ENCODE measurements at places on chromosomes 6 and 20.

DNA sequence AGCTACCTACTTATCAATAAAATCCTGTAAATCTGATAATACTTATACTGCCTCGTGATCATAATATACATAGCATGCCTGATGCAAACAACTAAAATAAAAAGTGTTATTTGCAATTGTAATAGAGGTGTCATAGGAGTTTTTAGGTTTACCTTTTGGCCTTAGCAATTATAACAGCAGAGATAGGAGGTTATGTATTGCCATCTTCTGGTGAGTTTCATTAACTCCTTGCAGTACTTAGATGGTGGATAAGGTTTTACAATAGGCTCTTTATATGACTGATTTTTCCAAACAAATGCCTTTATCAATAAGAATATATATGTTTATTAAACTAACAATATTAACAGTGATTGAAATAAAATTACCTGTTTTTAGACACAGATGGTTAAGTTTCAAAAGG lies 27.8 kb upstream of the MYCT1 start:
- peak; percentile 35 for DNase-seq

GRCh38 chr6:149965194-149966020 lies 1.7 kb downstream of the ULBP1 start:
- peak; percentile 32 for DNase-seq

DNA sequence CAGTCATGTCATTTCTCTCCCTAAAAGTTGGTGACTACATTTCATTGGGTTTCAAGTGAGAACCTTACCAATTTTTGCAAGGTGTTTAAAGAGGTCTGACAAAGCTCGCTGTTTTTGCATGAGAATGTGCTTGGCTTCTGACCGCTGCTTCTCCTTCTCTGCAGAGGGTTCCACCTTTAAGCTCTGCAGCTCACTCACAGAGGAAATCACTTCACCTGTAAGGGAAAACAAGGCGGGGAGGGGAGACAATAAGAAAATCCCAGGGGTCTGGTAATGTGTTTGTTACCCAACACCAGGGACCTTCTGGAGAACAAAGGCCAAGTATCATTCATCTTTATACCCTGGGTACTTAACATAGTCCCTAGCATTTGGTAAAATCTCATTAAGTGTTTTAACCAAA lies 40.0 kb upstream of the LYRM2 start:
- no peak for DNase-seq

GRCh38 chr6:108250240-108250866 lies 10.5 kb downstream of the SNX3 start:
- no peak for DNase-seq

DNA sequence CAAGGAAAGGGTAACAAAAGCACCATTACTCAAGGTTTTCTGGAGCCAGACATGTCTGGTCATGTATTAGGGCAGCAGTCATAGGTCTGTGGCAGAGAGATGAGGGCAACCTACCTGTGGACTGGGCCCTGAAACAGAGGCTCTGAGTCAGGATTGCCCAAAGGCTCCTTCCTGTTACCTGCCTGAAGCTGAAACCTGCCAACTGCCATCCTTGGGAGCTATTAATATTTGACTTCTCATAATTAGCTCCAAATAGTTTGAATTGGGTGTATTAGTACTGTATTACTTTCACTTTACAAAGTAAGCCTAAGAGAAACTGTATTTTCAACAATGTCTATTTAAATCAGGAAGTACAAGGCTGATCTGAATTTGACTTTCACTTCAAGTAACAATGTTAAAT lies 72.0 kb upstream of the TBX18 start:
- no peak for DNase-seq

DNA sequence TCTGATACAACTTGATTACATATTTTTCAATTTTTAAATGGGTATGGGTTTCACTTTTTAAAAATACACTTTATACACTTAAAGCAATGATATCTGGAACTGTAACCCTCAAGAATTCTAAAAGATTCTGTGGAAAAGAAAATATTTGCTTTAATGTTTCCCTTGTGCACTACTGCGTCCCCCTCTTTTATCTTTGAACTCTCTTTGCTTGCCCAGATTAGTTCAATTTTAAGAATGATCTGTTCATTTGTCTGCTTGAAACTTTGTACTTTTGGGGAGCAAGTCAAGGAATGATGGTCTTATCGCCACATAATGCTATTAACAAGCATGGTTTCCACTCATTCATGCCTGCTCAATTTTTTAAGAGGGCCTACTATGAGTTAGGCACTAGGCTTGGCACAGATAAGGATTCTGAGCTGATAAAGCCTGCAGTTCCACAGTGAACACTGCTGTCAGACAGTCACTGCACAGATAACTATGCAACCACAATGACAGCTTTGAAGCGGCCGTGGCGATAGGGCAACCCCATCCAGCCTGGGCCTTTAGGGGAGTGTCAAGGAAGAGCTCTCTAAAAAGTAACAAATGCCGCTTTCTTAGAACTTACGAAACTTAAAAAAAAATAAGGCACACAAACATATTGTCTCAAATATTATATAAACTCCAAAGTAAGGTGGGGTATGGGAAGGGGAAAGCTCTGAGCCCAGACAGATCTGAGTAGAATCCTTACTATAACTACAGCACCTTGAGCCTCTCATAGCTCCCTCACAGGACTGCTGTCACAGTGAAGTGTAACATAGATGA lies 29.7 kb downstream of the FYN start:
- DNase-seq = no peak

GRCh38 chr6:157134402-157135047 lies 188.8 kb downstream of the TMEM242 start:
- DNase-seq = no peak

DNA sequence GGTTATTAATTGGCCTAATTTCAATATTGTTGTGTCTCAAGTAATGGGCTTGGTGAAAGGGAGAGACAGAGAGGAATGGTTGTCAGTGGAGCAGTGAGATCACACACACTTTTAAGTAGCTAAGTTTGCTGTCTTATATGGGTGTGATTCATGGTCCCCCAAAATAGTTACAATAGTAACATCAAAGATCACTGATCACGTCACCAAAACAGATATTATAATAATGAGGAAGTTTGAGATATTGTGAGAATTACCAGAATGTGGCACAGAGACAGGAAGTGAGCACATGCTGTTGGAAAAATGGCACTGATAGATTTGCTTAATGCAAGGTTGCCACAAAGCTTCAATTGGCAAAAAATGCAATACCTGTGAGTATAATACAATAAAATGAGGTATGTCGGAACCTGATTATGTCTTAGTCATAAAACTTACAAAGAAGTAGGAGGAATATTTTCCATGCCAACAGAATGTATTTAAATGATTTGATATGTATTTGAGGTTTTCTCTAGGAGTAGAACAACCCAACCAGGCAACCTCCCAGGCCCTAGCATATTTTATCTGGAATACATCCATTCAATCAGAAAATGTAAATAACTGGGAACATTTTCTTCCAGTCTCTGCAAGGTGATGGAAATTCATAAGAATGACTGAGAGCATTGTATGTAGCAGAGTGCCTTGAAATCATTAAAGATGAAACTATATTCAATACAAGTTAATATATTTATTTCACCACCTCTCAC lies 167.8 kb downstream of the CARMIL1 start:
- DNase-seq = no peak

DNA sequence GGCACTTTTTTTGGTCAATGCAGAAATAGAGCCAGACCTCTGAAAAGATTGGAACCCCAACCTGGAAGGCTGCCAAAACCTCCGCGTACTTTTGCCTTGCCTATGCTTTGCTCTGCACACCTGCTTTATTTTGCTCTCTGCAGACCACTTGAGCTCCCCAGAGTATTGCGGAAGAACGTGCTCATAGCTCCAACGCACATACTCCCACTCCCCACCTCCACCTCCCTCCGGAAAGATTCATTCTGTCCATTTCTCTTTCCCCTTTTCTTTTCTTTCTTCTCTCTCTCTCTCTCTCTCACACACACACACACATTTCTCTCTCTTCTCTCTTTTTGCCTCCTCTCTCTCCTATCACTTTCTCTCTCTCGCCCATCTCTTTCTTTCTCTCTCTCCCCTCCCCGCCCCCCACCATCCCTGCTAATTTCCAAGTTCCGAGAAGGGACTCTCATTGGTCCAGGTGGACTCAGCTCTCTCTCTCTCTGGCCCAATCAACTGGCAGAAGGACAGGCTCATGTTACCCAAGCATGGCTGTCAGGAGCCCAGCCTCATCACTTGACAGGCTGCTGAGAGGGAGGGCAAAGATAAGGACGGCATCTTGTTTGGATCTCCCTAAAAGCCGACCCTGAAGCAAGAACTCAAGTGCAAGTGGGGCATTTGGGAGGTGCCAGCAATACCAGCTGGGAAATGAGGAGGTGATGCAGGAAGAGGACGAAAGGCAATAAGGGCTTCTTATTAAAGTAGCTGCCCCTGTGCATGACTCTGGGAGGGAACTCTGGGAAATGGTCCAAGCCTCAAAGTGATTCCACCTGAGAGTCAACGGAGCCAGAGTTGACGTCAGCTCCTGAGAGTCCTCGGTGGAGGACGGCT lies 246.1 kb downstream of the LY86 start:
- peak; percentile 77 for DNase-seq

DNA sequence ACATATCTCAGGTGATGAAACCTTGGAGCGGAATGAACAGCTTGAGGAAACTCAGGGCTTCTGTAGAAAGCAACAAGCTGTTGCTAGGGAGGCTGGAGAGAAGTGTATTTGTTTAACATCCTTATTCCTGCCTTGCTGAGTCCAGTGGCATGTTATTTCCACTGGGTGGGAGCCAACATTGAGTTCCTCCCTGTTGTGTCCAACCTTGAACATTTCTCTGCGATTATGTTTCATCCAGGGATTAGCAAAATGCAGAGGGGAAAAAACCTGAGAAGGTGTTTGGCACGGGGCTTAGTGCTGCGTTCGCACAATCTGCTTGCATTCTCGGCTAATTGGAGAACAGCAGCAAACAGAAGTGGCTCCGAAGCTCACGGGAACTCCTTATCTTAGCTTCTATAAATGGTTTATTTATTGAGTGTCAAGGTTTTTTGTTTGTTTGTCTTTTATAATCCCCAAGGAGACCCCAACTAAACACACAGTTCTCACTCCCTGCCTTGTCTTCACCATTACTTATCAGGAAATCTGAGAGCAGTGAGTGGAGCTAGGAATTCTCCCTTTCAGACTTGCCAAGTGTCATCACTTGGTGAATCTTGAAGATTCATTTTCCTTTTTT lies 412.8 kb downstream of the CDC5L start:
- DNase-seq = no peak

DNA sequence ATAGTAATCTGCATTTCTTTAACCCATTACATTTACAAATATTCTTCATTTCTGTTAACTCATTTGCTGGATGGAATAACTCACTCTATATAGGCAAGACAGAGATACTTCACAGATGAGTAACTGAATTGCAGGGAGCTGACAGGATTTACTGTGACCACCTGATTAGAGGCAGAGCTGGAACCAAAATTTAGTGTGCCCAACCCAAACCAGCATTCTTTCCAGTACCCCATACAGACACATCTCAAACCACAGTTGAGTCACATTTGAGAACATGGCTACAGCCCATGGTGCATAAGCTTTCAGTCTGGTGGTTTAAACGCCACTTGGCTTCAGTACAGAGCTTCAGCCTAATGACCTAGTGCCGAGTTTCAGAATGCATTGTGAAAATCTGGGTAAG lies 138.4 kb upstream of the TENT5A start:
- no peak for DNase-seq

DNA sequence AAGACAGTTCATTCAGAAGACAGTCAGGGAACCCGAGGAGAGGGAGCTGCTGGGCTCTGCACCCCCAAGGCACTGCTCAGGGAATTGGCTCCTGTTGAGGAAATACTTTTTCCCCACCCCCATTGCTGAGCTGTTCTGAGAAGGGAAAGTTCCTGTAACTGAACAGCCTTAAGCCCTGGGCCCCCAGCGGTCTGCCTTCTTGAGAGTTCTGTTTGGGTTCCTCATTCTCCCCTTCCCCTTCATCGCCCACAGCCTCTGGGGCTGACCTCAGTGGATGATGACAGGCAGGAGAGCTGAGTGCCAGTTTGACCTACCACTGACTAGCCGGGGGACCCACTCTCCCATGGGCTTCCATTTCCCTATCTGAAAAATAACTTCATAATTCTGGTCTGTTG lies 10.7 kb downstream of the HCK start:
- no peak for DNase-seq

DNA sequence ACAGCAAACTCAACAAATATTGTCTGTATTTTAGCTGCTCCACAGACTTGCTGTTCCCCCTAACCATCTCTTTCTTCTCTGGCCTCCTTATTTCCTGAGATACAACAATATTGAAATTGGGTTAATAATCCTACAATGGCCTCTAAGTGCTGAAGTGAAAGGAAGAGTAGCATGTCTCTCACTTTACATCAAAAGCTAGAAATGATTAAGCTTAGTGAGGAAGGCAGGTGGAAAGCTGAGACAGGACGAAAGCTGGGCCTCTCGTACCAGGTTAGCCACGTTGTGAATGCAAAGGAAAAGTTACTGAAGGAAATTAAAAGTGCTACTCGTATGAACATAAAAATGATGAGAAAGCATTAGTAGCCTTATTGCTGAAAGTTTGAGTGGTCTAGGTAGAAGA lies 63.8 kb downstream of the ELOVL5 start:
- DNase-seq = no peak

GRCh38 chr6:40631744-40632143 lies 44.6 kb upstream of the LRFN2 start:
- DNase-seq = peak; percentile 96

- no peak for DNase-seq
Observed at GRCh38 chr6:144133225-144133821, 17.0 kb upstream of the STX11 start.

DNA sequence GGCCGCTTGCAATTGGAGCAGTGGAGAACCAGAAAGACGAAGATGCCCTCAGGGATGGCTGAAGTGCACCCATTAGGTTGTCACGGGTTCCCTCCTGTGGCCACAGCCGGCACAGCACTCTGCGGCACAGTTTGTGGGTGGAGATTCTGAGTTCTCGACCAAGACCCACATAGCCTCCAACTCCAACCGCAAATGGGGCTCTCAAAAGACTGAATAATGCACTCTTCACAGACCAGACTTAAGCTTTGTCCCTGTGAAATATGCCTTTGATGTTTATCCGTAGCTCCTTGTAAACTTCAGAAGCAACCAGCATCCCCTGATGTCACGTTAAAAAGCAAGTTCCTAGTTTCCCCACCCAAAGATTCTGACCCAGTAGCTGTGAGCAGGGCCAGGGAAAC lies 934 bp upstream of the CST9 start:
- DNase-seq = peak; percentile 72

DNA sequence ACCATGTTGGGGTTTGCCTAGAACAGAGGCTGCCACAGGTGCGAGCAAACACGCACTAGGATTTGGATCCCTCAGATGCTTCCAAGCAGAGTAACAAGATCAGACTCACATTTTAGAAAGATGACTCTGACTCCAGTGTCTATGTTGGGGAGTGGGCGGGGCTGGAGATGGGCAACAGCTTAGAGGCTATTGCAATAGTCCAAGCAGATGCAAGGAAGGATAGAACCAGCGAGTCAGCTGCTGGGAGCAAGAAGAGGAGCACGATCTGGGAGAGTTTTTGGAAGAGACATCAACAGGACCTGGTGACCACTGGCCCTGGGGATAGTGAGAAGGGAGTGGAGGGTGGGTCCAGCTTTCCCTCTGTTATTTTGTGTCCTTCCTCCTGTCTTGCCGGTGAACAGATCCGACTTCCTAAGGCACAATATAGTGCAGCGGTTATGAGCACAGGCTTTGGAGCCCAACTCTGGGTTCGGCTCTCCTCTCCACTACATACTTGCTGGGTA lies 52.7 kb downstream of the FGD2 start:
- no peak for DNase-seq

- no peak for DNase-seq
Observed at GRCh38 chr20:46423882-46424482, 17.6 kb upstream of the ELMO2 start.
